ENCODE measurements at places on chromosomes 16 and 17.

GRCh38 chr17:55762086-55762858, 11.4 kb downstream of the PCTP start:
- DNase-seq = no peak

GRCh38 chr16:1983544-1984346, at the start of gene GFER:
Gene GFER, plus strand, starts transcription at chr16:1984193. Its CDS starts 26 bp downstream, at chr16:1984219.
- DNase-seq = peak; percentile 74

GRCh38 chr16:70455910-70456309, 1.5 kb downstream of the FCSK start:
- DNase-seq = no peak

DNA sequence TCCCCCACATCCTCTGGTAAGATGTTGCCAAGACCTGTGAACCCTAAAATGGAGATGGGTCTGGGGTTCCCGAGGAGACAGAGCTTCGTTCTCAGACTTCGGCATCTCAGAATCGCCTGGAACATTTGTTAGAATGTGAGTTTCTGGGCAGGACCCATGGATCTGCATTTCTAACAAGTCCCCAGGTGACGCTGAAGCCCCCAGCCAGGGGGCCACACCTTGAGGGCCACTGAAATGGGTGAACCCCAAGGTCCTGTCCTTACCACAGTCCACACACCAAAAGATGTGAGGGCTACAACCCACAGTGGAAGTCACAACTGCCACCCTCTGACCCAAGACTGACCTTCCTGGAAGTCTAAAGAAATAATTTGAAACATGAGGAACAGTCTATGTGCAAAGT, 14.0 kb downstream of the MPP3 start:
- DNase-seq = no peak

- no peak for DNase-seq
Observed at GRCh38 chr17:13001991-13002615, 15.7 kb downstream of the ELAC2 start.

GRCh38 chr17:51189628-51190027, 23.4 kb downstream of the NME2 start:
- no peak for DNase-seq

GRCh38 chr17:55334881-55335540, 70.3 kb downstream of the HLF start:
- no peak for DNase-seq

DNA sequence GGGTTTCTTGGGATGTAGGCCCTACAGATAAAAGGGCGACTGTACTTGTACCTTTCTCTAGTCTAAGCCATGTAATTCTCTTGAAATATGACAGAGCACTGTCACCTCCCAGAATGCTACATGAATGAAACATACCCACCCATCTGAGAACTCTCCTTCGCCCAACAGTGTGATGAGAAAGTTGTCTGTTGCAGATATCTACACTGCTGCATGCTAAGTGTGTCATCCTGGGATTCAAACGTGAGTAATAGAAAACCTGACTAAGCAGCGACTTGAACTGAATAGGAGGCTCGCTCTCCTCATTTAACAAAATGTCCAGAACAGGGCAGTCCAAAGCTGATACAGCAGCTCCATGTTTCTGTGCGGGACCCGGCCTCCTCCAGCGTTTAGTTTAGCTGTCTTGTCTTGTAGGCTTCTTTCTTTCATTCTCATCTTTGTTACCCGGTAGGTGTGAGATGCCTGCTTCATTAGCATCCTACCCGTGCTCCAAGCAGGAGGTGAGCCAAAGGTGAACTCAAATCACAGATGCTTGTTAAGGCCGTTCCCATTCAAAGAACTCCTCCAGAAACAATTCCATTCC, 211.9 kb downstream of the PRKCA start:
- no peak for DNase-seq

DNA sequence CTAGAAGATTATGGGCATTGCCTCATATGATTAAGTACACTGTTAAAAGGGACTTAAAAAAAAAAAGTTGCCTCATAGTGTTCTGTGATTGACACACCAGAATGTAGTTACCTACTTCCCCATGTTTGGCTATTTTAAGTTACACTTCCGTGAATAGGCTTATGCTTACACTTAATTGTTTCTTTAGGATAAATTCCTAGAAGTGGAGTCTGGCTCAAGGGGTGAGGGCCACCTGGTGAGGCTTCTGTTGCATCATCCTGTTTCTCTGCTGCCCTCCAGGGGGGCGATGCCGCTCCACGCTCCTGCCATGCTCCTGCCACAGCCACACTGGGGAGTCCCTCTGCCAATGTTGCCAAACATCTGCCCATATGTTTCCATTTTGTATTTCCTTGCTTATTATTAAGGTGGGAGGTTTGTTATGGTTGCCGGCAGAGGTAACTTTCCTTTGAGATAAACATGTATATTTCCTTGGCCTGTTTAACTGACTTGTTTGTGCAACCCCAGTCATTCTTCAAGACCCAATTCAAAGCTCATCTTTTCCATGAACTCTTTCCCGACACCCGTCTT, 73.1 kb downstream of the KSR1 start:
- peak; percentile 87 for DNase-seq

DNA sequence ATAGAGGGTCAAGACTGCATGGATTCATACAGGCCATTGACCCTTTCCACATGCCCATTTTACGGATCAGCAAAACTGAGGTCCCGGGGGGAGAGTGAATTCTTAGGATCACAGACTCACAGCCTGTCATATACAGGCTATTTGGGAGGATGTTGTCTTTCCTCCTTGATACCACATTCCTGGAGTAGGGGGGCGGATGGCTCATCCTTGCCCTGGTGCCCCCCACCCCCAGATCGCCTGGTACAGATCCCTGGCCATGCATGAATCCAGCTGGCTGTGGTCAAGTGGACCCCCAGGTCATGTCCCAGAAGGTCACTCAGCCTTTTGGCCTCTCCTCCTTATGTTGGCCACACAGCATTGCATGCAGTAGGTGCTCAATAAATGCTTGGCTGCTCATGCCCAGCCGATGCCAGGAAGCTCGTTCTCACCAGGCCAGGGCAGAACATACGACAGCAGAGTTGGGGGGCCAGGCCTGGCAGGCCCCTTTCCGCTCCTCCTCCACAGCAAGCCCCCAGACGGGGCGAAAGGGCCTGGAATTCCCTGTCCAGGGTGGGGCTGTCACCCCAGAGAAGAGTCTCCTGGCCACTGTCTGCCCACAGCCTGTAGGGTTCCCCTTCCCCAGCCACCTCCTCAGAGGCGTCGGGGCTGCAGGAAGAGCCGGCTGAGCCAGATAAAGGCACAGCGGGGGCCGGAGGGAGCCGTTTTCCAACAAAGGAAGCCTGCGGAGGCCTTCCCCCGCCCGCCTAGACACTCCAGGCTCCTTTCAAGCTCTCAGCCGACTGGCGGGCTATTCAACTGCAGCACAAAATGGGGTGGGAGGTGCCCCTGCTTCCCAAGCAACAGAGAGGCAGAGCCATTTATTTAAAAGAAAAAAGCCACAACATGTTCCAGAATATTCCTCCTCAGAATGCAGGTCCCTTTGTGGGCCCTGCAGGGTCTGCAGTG, 215.7 kb upstream of the CIBAR2 start:
- peak; percentile 21 for DNase-seq
